ENCODE measurements at places on chromosomes 2 and 18.

DNA sequence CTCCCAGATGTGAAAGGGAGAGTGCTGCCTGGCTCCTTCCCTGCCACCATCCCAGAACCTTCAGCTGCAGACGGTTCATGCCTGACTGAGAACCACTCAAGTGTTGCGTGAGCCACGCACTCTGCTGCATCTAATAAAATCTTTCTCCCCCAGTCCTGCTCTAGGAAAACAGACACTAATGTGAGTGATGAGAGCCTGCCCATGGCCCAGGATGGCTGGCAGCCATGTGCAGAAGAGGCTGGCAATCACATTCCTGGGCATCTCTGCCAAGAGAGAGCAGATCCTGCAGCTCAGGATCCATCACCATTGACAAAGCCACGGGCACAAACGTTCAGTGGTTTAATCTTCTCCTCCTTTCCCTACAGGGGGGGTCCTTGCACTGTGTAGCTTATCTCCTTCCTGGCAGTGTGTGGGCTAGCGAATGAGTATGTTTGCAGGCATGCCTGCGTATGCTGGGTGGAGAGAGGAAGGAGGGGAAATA, 477.5 kb downstream of the SLC4A3 start:
- no peak for DNase-seq
- H3K4me1 ChIP-seq: no peaks in the 10 kb centered on the region
- no peak overlapping the region for H3K27ac ChIP-seq
- H3K4me3 ChIP-seq: no peak overlapping the region

DNA sequence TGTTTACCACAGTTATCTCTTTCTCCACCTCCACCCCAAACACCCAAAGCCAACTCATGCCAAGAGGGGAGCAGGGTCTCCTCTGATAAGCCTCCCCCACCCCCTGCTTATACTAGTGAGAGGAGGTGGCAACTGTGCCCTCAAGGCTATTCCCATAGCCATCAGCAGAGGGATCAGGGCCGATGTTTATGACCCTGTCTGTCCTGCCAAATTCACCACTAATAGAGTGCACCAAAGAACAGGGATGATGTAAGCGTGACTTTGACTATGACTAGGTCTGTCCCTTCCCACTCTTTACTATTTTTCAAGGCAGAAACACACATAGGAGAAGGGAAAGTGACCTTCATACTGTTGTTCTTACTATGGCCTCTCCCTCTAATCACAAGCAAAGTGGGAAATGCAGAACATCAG, 74.6 kb downstream of the CLHC1 start:
- H3K36me3 ChIP-seq: no peaks in the 10 kb centered on the region
- H3K4me1 ChIP-seq: peaks cover 9% of the 10 kb centered on the region
- DNase-seq: no peak
- H3K27ac ChIP-seq: no peak overlapping the region

DNA sequence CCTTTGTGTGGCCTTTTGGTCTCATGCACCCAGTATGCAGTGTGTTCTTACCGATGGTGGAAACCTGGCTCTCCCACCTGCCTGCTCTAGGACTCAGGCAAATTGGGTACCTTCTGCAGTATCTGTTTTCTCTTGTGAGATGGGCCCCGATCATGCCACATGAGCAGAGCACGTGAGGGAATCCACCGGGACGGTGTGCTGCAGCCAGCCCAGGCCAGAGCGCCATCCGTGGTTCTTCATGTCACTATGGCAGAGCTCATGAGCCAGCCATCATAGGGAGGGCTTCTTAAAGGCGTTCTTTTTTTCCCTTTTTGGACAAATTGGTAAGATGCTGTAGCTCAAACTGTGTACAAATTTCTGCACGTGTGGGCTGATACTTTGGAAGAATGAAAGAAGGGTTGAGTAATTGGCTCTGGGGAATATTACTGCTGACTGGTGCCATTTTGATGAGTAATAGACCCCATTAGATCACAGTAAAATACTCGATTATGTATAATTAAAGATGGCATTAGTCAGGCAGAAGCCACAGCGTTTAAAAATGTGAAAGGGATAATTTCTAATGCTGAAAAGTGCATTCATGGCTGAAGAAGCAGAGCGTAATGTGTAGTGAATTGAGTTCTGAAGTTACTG, 19.2 kb downstream of the SH3RF3 start:
- H3K27me3 ChIP-seq: no peaks in the 10 kb centered on the region
- H3K27ac ChIP-seq: no peak overlapping the region
- H3K36me3 ChIP-seq: no peaks in the 10 kb centered on the region
- H3K4me1 ChIP-seq: peaks cover 43% of the 10 kb centered on the region
- DNase-seq: no peak

- peaks cover 56% of the 10 kb centered on the region for H3K27me3 ChIP-seq
- peaks cover 11% of the 10 kb centered on the region for H3K4me1 ChIP-seq
- no peak for DNase-seq
Observed at GRCh38 chr2:175002547-175003274, 2.5 kb downstream of the CHN1 start.

DNA sequence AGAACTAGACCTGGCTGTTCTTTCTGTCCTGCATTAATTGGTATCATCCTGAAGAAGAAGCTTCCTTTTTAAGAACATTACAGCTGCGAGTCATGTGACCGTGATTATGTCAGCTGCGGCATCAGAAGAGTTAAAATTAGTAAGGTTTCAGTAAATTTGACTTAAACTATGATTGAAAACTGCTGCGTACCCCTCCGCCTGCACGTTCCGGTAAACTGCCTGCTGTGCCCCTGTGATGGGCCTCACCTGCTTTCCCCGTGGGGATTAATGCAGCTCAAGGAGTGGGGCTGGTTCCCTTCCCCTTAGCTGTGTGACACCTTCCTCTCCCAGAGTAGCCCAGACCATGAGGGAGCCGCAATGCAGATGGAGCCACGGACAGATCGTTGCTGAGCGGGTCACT, 36.1 kb upstream of the MYO3B start:
- no peaks in the 10 kb centered on the region for H3K36me3 ChIP-seq
- H3K4me1 ChIP-seq: no peaks in the 10 kb centered on the region
- DNase-seq: no peak
- no peak overlapping the region for H3K4me3 ChIP-seq
- no peak overlapping the region for H3K27ac ChIP-seq
- no peaks in the 10 kb centered on the region for H3K27me3 ChIP-seq

GRCh38 chr2:85989288-85989865, 100.6 kb upstream of the ST3GAL5 start:
- no peak overlapping the region for H3K4me3 ChIP-seq
- H3K4me1 ChIP-seq: peaks cover 8% of the 10 kb centered on the region
- H3K36me3 ChIP-seq: no peaks in the 10 kb centered on the region

- no peak overlapping the region for H3K27ac ChIP-seq
- H3K4me1 ChIP-seq: peaks cover 1% of the 10 kb centered on the region
- no peak overlapping the region for H3K4me3 ChIP-seq
- peaks cover under 1% of the 10 kb centered on the region for H3K27me3 ChIP-seq
- no peak for DNase-seq
Observed at GRCh38 chr2:231182513-231182899, 15.9 kb upstream of the ARMC9 start.

DNA sequence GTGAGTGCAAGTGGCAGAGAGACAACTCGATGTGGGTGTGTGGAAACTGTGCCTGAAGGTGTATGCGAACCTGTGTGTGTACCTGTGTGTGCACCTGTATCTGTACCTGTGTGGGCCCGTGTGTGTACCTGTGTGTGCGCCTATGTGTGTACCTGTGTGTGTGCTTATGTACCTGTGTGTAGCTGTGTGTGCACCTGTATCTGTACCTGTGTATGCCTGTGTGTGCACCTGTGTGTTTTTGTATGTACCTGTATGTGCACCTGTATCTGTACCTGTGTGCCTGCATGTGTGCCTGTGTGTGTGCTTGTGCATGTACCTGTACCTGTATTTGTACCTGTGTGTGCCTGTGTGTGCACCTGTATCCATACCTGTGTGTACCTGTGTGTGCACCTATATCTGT, 150.6 kb downstream of the MYT1L start:
- DNase-seq: no peak
- no peaks in the 10 kb centered on the region for H3K36me3 ChIP-seq
- no peak overlapping the region for H3K4me3 ChIP-seq
- H3K27ac ChIP-seq: no peak overlapping the region
- no peaks in the 10 kb centered on the region for H3K4me1 ChIP-seq
- H3K27me3 ChIP-seq: peaks cover 9% of the 10 kb centered on the region

- no peak overlapping the region for H3K4me3 ChIP-seq
- H3K27me3 ChIP-seq: peaks cover 21% of the 10 kb centered on the region
- peaks cover 1% of the 10 kb centered on the region for H3K36me3 ChIP-seq
- H3K27ac ChIP-seq: no peak overlapping the region
Observed at GRCh38 chr18:61503688-61504087, 170.5 kb downstream of the CDH20 start.

GRCh38 chr2:232892843-232893242, 22.8 kb downstream of the SNORC start:
- peaks cover 9% of the 10 kb centered on the region for H3K27me3 ChIP-seq
- no peak overlapping the region for H3K27ac ChIP-seq
- no peaks in the 10 kb centered on the region for H3K36me3 ChIP-seq
- H3K4me3 ChIP-seq: no peak overlapping the region

DNA sequence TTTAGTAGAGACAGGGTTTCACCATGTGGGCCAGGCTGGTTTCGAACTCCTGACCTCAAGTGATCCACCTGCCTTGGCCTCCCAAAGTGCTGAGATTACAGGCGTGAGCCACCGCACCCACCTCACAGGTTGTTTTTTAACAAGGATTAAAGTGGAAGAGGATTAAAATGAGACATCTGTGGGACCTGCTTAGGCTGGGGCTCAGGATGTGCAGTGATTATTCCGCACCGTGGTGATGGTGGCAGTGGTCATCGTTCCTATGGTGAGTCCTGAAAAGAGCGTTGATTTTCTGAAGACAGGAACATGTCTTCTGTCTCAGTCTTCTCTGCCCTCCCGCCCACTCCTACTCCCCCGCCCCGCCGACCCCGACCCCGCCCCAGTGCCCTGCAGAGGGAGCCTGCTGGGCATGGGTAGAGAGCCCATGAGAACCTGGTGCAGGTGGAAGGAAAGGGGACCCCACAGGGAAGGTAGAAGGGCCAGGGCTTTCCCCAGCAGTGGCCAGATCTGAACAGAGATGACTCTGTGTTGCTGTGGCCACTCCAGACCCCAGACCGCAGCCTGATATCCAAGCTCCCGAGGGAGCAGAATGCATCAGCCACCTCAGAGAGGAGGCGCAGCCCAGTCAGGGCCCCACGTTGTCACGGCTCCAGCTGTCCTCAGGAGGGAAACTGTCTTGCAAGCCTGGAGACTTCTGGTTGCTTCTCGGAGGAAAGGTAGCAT, 34.5 kb upstream of the FOSL2 start:
- no peak for DNase-seq
- peaks cover 41% of the 10 kb centered on the region for H3K4me1 ChIP-seq
- peak overlapping the region; percentile 83 for H3K27ac ChIP-seq
- no peaks in the 10 kb centered on the region for H3K36me3 ChIP-seq

GRCh38 chr2:147416099-147416498, 428.7 kb upstream of the ACVR2A start:
- no peak for DNase-seq
- peaks cover 3% of the 10 kb centered on the region for H3K36me3 ChIP-seq
- no peak overlapping the region for H3K27ac ChIP-seq
- H3K4me3 ChIP-seq: no peak overlapping the region
- no peaks in the 10 kb centered on the region for H3K27me3 ChIP-seq

- no peaks in the 10 kb centered on the region for H3K27me3 ChIP-seq
- DNase-seq: no peak
- no peaks in the 10 kb centered on the region for H3K36me3 ChIP-seq
Observed at GRCh38 chr2:100017633-100018032, 124.8 kb downstream of the AFF3 start.

DNA sequence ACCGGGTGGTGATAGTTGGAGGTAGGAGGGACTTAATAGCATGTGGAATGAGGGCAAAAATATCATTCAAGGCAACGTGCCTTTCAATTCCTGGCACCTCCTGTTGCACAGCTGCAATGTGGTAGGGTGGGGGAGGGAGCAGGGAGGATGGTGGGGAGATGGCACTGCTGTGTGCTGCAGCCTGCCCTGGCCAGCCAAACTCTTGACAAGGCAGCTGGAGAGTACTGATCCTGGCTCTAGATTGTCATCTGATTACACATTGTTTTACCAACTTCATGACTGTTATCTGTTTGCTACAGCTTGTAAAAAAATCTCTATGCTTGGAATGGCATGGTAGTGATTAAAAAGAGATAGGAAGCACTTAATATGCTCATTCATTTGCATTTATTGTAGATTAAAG, 47.7 kb downstream of the PLCL1 start:
- no peak overlapping the region for H3K27ac ChIP-seq
- H3K36me3 ChIP-seq: no peaks in the 10 kb centered on the region
- DNase-seq: no peak
- H3K4me3 ChIP-seq: no peak overlapping the region

GRCh38 chr2:220687231-220687843, 884.8 kb downstream of the EPHA4 start:
- no peaks in the 10 kb centered on the region for H3K36me3 ChIP-seq
- H3K4me3 ChIP-seq: no peak overlapping the region
- H3K27me3 ChIP-seq: peaks cover 12% of the 10 kb centered on the region
- no peaks in the 10 kb centered on the region for H3K4me1 ChIP-seq

DNA sequence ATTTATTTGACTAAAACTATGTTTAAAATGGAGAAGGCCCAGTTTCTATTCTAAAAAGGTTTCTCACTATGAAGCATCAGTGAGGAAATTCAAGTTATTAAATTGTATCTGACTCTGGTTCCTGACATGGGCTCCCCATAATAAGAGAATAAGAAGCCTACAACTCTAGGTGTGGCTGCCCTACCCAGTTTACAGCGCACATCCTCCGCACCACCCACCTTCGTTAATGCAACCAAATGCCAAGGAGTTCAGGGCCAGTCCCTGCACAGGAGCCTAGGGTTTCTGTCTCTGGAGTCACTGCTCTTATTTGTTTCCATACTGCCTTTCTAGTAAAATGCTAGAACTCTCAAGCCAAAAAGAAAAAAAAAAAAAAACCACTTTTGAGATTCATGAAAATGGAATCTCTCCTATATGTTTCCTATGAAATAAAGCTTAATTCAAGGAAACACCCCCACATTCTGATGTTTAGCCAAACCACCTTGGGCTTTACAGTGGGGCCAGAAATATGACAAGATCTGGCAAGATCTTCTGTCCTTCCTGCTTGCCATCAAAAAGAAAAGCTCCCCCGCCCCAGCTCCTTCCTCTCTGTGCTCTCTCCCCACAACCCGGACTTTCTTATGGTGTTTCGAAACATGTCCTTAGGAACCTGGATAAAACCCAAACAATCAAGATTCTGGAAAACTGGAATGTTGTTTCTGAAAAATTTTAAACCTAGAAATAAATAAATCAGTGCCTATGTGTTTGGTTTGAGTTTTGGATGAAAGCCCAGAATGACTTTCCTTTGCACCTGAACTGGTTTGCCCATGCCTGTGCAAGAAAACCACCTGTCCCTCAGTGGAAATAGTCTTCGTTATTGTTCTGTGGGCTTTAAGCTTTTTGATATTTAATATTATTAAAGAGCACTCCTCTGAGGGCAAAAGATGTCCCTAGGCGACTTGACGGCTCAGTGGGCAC, 136.7 kb downstream of the SP3 start:
- H3K27ac ChIP-seq: no peak overlapping the region
- H3K4me3 ChIP-seq: no peak overlapping the region
- DNase-seq: no peak
- no peaks in the 10 kb centered on the region for H3K4me1 ChIP-seq
- H3K27me3 ChIP-seq: peaks cover 7% of the 10 kb centered on the region

DNA sequence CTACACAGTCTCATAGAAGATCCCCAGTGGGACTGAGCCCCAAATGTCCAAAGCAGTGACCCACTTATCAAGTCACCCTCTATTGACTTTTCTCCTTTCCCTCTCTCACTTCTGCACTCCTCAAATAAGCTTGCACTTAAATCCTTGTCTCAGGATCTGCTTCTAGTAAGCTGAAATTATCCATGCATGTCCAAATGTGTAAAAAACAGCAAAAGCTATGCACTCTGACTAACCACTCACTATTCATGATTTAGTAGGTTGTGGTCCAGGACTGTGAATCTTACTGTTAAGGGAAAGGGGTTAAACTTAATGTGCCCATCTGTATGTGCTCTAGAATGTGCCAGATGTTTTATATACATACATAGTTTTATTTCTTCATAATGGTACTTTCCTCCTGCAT, 115.4 kb downstream of the SCG2 start:
- no peak for DNase-seq
- H3K4me3 ChIP-seq: no peak overlapping the region
- no peak overlapping the region for H3K27ac ChIP-seq
- H3K27me3 ChIP-seq: no peaks in the 10 kb centered on the region
